GM13977 (cell line): ENCODE measurements at places on chromosomes 12 and 14.

- DNase-seq, result no peak
Observed at GRCh38 chr12:47734725-47735480, 9.6 kb upstream of the ENDOU start.

DNA sequence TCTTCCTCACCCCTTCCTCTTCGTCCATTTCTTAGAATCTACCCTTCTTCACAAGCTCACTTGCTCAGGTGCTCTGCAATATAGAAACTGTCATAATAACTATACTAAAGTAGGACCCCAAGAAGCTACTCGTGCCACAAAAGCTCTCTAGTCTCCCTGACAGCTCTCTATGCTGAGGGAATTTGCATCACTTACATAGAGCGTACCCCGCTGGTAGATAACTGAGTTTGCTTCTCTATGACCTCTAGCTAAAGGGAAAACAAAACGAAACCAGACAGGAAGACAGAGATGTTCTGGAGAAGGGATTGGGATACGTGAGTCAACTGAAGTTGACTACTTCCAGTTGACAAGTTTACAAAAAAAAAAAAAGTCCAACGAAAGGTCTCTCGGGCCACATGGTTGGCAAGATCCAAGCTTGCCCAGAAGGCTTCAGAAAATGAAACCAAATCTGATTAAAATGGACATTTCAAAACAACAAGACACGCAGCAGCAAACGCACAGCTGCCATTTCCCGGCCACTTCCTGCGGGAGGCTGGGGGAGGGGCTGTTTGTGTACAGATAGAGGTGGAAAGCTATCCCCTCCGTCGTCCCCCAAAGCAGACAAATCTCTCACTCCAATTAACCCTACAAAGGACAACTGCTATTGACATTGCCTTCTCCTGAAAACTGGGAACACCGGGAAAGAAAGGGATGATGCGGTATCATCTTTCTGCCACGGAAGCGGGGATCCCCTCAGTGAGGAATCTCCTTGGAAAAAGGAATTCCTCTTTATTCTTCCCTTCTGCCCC is 1.3 kb downstream of the BAZ2A start:
- DNase-seq, result peak; percentile 58

- no peak for DNase-seq
Observed at GRCh38 chr14:102492531-102492910, 17.1 kb downstream of the ANKRD9 start.

DNA sequence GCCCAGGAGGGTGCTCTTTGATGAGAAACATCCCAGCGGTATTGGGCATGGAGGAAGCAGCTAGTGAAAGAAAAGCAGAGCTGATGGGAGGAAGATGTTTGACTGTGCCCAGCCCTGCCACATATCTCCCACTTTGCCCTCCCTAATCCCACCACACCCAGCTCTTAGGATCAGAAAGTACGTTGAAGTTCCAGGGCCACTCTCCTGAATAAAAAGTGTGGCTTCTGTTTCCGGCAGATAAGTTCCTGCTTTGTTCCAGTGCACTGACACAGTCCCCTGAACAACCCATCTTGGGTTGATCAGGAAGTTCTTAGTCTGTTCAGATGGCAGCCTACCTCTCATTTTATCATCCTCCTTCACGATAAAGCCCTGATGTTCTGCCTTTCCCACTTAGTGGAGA is 16.5 kb downstream of the TPCN1 start:
- DNase-seq, result no peak

- no peak for DNase-seq
Observed at GRCh38 chr14:80584744-80585505, 356.6 kb downstream of the CEP128 start.

DNA sequence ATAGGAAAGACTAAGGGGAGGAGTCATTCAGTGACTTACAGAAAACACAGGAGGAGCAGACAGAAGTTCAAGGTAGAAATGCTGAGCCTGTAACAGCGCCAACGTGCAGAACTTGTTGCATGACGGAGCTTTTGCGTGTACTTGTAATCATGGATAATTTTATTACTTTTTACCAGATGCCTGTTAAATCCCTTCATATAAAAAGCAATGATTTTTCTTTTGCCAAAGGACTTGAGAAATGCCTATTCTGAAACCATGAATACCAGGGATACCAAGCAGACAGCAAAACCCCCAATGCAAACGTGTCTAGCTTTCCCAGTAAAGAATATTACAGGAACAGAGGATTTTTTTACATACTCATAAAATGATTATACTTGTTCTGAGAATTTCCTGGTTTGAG is 163.6 kb upstream of the GSC start:
- no peak for DNase-seq

GRCh38 chr12:33639975-33640374 is 200.4 kb upstream of the SYT10 start:
- no peak for DNase-seq

DNA sequence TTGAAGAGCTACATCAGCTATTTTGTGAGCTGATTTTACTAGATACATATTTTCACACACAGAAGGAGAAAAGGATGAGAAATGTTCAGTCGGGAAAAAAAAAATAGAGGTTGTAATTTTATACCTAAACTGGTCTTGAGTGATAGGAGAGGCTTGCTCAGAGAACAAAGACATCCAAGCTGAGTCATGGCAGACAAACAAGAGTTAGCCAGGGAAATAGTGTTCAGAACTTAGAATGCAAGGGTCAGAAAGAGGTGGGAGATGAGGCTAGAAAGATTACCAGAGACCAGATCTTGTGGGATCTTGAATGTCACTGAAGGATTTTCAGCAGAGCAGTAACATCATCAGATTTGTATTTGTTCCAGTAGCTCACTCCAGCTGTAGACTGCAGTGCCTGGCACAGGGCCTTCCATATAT is 121.9 kb upstream of the ATF1 start:
- no peak for DNase-seq

DNA sequence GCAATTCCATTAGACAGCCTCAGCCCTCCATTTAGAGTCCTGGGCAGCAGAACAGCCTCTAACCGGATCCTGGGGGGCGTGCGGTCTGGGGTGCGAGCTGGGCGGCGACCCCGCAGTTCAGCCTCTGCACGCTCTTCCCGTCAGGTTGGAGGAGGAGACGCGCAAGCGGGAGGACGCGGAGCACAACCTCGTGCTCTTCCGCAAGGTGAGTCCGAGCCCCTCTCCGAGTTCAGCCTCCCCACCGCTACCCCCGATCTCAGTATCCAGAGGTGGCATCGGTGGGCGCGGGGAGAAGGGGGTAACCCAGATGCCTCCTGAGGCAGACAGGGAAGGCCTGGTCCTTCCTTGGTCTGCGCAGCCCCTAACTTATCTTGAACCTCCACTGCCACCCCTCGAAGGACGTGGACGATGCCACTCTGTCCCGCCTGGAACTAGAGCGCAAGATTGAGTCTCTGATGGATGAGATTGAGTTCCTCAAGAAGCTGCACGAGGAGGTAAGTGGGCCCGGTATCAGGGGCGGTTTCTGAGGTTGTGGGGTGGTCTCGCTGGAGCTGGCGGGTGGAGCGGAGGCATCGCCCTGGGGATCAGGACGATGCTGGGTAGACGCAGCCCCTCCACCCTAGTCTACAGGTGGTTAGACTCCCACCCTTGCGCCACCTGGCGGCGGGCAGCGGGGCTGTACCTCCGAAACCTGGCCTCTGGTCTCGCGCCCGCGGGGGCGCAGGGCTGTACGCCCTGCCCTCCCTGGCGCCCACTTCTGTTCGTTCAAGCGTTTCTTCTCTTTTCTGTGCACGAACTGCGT is 1.3 kb downstream of the PRPH start:
- peak; percentile 92 for DNase-seq

DNA sequence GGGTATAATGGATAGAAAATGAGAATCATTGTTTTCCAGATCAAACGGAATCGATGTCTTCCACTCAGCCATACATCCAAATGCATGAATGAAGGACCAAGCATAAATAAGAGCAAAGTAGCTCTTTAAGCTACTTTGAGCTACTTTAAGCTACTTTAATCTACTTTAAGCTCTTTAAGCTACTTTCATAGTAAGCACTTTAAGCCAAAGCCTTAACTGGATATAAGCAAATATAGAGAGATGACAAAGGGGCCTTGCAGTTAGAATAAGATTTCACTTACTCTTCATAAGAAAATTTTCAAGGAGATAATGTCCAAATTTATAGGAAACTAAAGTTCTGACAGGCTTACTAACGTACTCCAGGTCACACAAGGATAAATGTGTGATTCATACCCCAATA is 355.6 kb upstream of the KITLG start:
- no peak for DNase-seq

DNA sequence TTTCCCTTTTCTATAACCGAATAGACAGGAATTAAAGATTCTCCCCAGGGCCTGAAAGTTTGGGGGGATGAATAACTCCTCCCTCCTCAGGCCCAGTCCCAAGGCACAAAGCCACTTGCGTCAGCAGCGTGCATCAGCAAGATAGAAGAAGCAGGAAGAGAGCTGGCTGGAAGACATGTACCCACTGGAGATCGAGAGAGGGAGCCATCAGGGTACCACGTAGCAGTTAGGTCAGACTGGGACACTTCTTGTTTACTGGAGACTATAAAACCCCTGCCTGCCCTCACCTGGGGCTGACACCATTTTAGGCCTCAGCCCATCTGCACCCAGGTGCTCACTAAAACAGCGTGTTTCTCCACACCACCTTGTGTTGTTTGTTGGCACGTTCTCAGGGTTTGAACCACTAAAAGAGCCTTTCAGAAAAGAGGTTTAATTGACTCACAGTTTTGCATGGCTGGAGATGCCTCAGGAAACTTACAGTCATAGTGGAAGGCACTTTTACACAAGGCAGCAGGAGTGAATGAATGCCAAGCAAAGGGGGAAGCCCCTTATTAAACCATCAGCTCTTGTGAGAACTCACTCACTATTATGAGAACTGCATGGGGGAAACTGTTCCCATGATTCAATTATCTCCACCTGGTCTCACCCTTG is 93.2 kb downstream of the TMTC3 start:
- no peak for DNase-seq

GRCh38 chr14:52314595-52315354 is 663 bp downstream of the PTGER2 start:
- DNase-seq, result peak; percentile 47

DNA sequence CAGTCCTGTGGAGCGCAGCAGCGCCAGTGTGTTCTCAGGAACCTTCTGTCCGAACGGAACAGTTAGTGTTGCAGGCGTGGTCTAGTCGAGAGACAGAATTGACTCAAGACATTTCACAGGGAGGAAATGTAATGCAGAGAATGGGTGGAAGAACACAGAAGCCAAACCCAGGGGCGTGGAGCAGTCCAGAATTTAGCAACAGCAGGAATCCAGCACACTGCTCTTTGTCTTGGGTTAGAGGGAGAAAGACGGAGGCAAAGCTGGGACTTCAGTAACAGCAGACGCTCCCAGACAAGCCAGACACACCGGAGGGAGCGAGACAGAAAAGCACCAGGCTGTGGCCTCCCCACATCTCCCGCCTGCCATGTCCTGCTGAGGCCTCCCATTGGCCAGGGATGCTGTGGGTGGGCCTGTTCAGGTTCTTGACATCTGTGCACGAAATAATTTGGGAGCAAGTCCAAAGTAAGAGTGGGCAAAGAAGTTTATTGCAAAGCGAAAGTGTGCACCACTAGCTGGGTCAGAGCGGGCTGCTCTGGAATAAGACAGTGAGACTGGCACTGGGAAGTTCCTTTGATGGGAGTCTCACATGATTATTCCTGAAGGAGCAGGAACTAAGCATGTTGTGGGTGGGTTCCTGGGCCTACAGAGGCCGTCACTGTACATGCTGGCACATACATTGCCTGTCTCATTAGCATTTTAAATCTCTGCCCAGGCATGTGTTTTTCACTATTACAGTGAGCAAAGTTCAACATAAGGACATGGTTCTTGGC is 339.3 kb upstream of the SFSWAP start:
- DNase-seq, result no peak

DNA sequence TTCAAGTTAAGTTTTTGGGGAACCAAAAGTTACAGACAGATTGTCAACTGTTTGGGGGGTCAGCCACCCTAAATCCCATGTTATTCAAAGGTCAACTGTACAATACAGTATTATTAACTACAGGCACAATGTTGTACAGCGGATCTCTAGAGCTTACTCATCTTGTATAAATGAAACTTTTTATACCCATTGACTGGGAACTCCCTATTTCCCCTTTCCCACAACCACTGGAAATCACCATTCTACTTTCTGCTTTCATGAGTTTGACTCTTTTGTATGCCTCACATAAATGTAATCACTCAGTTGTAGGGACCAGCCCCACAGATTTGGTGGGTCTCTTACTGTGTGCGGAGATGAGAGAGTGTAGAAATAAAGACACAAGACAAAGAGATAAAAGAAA is 57.8 kb downstream of the SLCO1B3 start:
- no peak for DNase-seq

DNA sequence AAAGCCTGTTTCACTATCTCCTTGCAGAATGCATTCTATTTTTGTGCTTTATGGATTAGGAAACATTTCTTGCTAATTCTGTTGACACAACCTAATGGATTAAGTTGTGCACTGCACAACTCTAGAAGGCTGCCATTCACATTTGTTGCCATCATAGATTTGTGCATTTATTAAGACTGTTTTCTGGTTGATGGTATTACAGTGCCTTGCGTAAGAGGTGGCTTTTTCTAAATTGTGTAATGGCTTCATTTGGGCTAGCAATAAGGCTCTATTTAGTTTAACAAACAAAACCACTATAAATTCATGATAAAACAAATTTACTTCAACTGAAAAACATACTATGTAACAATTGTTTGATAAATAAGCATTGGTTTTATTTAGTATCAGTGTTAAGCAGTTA is 175.9 kb downstream of the TRHDE start:
- DNase-seq, result no peak

DNA sequence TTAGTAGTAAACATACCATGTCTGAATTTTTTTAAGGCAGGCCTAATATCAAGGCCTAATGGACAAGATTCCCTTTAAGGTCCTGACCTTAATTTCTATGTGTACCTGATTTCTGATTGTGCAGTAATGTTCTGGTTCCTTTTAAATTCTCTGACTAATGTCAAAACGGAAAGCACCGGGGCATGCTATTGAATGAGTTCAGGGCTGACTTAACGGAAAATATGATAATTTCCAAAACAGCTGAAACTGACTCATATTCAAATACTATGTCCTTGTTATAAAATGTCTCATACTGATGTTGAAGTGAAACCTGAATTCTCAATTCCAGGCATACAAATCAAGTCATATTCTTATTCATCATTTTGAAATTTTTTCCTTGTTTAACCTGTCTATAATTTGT is 6.7 kb downstream of the TAS2R43 start:
- peak; percentile 12 for DNase-seq

DNA sequence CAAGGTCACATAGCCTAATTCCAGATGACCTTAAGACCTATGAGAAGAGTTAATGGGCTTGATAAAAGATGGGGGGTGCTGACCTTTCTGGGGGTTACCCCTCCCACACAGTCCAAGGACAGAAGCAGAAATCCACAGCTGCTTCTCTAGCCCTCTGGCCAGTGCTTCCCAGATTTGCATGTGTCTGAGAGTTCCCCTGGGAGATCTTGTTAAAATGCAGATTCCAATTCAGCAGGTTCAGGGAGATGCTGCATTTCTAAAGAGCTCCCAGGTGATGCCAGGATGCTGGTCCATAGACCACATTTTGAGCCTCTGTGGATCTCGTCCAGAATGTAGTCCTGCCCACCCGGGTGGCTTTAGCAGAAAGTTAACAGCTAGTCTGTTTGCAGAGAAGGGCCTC is 82.1 kb downstream of the WSCD2 start:
- DNase-seq, result no peak
